ENCODE measurements at places on chromosomes 2 and 18.

DNA sequence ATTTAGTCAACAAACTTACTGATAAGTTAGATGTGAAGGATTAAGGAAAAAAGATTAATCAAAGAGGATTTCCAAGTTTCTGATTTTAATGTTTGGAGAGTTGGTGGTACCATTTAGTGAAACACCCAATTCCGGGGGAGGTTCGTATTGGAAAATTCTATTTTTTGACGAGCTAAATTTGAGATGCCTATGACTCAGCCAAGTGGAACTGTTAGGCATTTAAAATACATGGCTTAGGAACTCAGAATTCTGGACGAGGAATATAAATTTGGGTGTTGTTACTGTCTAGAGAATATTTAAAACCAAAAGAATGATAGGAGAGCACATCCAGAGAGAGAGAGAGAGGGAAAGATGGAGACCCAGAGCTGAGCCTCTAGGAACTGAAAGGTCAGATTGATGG lies 103.6 kb downstream of the TMX3 start:
- no peak for DNase-seq

DNA sequence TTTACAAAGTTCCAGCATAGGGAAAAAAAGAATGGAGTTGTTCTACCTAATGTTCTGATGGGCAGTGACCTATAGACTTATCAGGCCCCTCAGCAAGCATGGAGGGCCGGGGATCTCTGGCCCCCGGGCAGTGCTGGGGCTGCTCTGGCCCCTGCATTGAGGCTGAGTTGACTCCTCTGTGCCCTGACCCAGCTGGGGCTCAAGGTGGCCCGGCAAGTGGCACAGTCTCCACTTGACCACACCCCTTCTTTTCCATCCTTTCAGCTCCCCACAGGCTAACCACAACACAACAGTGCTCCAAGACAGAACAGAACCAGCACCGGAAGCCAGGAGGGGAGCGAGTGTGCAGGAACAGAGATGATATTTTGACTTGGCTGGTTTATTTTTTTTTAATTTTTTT lies 19.9 kb downstream of the TOGARAM2 start:
- no peak for DNase-seq

DNA sequence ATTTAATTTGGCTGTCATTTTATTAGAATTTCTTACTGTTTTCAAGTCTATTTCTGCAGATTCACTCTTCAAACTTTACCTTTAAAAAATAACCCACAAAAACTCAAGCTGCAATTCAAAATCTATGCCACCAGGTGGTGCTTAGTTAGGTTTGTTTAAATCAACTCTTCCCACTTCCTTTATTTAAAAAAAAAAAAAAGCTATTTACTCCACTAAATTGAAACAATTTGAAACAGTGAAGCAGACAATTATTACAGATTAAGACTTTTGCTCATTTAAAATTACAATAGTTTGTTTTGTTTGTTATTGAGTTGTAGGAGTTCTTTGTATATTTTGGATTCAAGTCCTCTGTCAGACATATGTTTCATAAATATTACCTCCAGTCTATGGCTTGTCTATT lies 300.0 kb downstream of the PDE11A start:
- DNase-seq = no peak

DNA sequence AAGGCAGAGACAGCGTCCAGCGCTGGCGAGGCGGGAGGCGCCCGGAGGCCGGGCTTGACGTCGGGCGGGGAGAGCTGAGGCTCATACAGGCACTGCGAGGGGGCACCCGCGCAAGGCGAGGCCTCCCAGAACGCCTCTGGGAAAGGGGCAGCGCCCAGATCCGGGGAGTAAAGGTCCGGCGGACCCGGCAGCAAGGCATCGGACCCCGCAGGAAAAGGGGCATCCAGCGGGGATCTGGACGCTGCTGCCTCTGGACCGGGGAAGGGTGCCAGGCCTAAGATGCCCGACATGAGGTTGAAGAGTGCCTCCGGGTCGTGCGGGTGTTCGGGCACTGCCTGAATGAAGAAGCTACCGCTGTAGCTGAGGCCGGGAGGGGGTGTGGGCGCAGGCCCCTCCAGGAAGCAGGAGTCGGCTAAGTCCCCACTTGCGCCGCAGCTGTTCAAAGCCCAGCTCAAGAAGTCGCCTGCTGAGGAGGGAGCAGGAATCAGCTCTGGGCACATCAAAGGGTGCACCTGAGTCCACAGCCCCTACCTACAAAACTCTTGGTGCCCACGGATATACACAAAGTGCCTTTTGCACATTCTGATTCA lies 937 bp downstream of the EGR4 start:
- DNase-seq = no peak

DNA sequence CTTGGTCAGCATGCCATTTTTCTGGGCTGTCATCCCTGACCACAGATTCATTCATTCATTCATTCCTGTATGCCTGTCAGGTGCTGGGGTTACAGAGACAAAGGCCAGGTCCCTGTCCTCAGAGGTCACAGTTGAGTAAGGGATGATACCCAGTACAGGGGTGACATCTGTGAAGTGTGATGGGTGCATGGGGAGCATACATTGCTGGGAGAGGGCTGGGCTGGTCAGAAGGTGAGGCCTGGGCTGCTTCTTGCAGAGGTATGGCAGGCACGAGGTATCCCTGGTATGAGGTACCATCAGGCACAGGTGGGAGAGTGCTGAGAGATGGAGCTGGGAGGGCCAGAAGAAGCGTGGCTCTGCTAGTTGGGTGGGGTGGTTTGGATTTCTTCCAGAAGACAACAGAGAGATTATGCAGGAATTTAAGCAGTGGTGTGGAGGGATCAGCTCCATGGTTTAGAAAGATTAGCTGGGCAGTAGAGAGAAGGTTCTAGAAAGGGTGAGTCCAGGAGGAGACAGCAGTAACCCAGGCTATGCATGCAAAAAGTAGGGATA lies 181.9 kb upstream of the HAAO start:
- DNase-seq = no peak

DNA sequence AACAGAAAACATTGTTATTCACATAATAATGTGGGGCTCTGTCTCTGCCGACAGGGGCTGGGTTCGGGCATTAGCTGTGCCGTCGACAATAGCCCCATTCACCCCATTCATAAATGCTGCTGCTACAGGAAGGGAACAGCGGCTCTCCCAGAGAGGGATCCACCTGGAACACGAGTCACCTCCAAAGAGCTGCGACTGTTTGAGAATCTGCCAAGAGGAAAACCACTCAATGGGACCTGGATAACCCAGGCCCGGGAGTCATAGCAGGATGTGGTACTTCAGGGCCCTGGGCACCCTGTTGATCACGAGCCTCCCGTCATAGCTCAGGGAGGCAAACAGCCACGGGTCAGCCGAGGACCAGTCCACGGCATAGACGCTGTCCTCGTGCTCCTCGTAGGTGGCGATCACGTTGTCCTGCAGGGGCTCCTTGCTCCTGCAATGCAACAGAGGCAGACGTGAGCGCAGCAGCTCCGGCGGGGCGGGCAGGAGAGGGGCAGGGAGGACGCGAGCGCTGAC lies 188.5 kb downstream of the EIPR1 start:
- no peak for DNase-seq
